ENCODE measurements at places on chromosomes 5 and 9.

GRCh38 chr5:115735108-115735998, 81.1 kb downstream of the CDO1 start:
- no peak for DNase-seq

GRCh38 chr9:16133556-16134227, 580.8 kb downstream of the CCDC171 start:
- DNase-seq, result peak; percentile 80

GRCh38 chr5:143220748-143221251, 182.7 kb downstream of the NR3C1 start:
- DNase-seq, result no peak

DNA sequence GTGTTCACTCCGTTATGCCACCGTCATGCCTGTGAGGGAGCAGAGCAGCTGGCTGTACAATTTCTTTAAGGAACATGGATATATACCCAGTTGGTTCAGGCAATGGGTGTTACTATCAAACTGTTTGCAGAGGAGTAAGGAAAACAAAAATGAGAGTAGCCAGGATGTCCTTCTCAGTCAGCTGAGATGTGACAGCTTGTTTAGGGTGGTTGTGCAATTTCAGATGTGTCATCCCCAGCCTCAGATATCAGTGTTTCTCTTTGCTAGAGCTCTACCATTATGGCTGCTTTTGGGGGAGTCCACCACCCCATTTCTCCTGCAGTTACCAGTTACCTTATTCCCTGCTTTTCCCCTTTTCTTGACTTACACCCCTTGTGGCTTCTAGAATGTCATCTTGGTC, 135.2 kb upstream of the SLC24A2 start:
- DNase-seq, result no peak

DNA sequence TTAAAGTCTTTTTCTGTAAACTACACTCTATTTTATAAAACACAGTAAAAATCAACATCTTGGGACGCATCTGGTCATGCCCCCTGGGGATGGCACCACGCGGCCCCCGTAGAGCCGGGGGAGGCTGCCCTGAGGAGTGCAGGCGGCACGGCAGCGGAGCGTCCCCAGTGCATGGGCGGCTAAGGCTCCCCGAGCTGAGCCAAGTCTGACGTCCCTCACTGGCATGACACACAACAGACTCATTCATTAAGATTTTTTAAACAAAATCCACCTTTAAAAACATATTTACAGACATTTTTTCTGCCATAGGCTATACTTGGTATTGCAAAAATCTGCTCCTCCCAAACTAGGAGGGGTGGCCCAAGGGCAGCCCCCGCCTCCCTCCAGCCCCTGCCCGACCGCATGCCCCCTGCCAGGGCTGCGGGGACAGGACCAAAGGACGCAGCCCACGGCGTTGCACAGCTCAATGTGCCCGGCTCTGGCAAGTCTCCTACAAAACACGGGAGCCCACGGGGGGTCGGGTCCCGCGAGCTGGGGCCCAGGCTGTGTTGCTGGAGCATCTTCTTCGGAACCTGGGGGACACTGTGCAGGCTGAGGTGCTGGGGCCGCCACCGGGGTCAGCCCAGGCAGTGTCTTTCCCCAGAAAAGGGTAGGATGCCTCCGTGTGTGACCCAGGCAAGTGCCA, 11.8 kb upstream of the SEC16A start:
- DNase-seq, result no peak

GRCh38 chr5:36530215-36530614, 76.2 kb upstream of the SLC1A3 start:
- no peak for DNase-seq

GRCh38 chr5:64207978-64208377, 42.3 kb downstream of the RNF180 start:
- DNase-seq, result no peak

DNA sequence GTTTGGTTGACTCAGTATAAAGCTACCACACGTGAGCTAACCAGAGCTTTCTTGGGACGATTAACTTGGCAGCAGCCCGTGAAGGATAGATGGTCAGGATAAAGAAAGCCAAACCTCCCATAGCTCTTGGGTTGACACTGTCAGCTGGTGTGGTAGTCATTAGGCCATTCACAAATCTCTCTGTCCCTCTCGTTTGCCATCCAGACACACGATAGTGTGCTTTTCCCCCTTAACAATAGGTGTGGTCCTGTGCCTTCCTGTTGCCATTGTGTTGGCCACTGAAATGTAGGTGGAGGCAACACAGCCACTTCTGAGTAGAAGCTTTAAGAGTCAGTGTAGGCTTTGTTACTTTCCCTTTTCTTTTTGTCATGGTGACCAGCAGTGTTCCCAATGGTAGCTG, 11.7 kb downstream of the OR13J1 start:
- DNase-seq, result no peak

DNA sequence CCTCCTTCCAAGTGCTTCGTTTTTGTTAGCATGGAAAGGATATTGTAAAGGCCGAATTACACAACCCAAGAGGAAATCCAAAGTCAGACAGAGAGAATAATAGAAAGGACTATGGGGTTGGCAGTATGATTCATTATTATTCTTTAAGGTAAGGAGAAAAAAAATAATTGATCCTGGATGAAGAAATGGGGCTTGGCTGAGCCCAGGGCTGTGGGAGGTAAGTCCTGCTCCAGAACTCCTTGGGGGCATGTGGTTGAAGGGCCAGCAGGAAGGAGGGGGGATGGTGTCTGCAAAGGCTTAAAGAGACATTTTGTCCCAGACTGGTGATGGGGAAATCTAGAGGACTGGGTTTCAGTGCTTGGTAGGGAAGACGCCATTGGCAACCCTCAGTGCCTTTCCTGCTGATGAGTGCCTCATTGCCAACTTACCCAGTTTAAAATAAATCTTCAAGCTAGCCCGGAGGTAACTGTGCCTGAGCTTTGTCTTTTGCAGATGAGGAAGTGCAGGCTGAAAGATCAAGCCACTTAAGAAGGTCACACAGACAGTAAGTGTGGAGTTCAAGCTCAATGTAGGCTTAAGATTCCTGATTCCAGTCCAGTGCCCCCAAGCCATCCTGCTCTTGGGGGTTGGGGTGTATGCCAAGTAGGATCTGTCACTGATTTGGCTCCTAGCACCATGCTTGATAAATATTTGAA, 30.2 kb downstream of the FOXI1 start:
- DNase-seq, result no peak

All from H9 (cell line).